ENCODE measurements at places on chromosomes 3 and 15. TPM values are rescaled to one million over a fixed set of nuclear protein-coding genes. Genes with fewer than 3 reads are reported as not detected.

C2CD4A gene
- not detected for total RNA-seq

GRCh38 chr15:43872416-43873020 is 45.7 kb downstream of the WDR76 start:
- H3K4me1 ChIP-seq = no peaks in the 10 kb centered on the region
- H3K27ac ChIP-seq = no peak overlapping the region
- peaks cover 10% of the 10 kb centered on the region for H3K36me3 ChIP-seq
- DNase-seq = peak; percentile 82
- no peaks in the 10 kb centered on the region for H3K27me3 ChIP-seq
- H3K4me3 ChIP-seq = no peak overlapping the region

DNA sequence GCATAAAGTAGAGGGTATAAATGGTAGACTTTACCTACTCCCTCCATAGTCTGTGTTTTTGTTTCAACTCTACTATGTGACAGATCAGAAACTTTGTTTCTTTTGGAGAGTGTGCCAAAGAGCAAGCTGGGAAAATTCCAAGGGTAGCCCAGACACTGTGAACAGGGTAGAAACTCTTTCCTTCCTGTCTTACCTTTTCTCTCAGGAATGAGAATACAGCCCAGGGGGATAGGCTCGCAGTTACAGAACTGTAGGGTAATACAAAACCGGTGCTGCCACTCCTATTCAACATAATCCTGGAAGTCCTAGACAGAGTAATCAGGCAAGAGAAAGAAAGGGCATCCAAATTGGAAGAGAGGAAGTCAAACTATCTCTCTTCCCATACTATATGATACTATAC is 256.3 kb downstream of the CPNE4 start:
- no peaks in the 10 kb centered on the region for H3K27me3 ChIP-seq
- DNase-seq = no peak
- H3K27ac ChIP-seq = no peak overlapping the region
- no peaks in the 10 kb centered on the region for H3K36me3 ChIP-seq
- H3K4me3 ChIP-seq = no peak overlapping the region

GRCh38 chr3:43178891-43179366 is 73.0 kb upstream of the POMGNT2 start:
- H3K27ac ChIP-seq = no peak overlapping the region
- H3K36me3 ChIP-seq = no peaks in the 10 kb centered on the region
- no peaks in the 10 kb centered on the region for H3K4me1 ChIP-seq

- H3K4me3 ChIP-seq = peak overlapping the region; percentile 98
- no peaks in the 10 kb centered on the region for H3K27me3 ChIP-seq
- H3K4me1 ChIP-seq = no peaks in the 10 kb centered on the region
- peaks cover 37% of the 10 kb centered on the region for H3K36me3 ChIP-seq
- peak; percentile 73 for DNase-seq
- peak overlapping the region; percentile 98 for H3K27ac ChIP-seq
Measured at GRCh38 chr3:40309925-40310695, 603 bp downstream of the EIF1B start.

MKRN3 gene
- total RNA-seq = not detected

- H3K36me3 ChIP-seq = no peaks in the 10 kb centered on the region
- H3K4me3 ChIP-seq = no peak overlapping the region
- H3K27ac ChIP-seq = no peak overlapping the region
Measured at GRCh38 chr3:192923731-192924130, 6.1 kb upstream of the MB21D2 start.

GRCh38 chr3:150972366-150973071 is at the start of gene CLRN1:
Gene CLRN1 (minus strand): TSS chr3:150972727. CDS start chr3:150972708, 19 bp downstream.
- no peaks in the 10 kb centered on the region for H3K27me3 ChIP-seq
- DNase-seq = peak; percentile 55
- H3K36me3 ChIP-seq = no peaks in the 10 kb centered on the region
- peaks cover 11% of the 10 kb centered on the region for H3K4me1 ChIP-seq
- H3K4me3 ChIP-seq = no peak within 1 kb of the TSS

DNA sequence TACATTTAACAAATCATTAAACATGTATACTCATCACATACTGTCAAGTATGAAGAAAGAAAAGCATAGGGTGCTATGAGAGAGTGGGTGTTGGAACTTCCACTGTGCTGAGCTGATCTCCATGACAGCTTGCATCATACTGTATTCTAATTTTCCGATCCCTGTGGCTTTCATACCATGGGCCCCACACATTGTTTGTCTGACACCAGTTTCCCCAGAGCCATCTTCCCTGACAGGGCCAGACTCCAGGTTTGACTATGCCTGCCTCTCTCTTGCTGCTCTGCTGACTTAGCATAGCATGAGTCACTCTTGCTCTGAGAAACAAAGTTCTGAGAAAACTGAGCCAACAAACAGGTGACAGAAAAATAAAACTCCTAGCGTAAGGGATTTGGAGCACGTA is 37.0 kb upstream of the CASR start:
- H3K27me3 ChIP-seq = no peaks in the 10 kb centered on the region
- H3K36me3 ChIP-seq = no peaks in the 10 kb centered on the region
- DNase-seq = no peak
- no peak overlapping the region for H3K4me3 ChIP-seq
- H3K4me1 ChIP-seq = no peaks in the 10 kb centered on the region

DNA sequence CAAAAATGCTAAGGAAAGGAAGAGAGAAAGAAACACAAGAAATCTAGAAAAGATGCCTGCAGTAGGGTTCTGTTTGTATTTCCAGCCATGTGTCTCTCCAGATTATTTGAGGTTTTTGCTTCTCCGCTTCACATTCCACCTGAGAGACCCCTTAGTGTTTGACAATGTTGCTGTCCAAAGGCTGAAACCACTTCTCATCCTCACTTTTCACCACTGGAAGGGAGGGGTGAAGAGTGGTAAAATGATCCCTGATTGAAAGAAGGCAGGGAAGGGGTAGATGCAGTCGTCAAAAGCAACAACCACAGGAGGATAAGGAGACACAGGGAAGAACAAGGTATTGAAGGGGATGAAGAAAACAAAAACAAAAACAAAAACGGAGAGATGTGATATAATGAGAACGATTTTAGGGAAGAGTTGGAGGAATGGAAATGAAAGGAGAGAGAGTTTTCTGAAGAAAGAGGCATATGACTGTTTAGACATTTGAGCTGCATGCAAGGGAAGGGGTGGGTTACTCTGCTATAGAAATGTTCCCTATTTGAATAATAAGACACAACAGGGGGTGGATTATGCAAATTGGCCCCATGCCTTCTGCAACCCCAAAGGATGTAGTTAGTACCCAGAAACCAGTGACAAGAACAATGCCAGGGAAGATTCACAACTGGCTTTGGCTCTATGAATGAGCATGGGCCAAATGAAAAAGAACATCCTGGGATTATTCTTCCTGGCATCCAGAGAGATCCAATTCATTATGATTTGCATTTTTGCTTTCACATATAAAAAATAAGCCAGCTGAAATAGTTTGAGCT is 235.9 kb downstream of the GAP43 start:
- DNase-seq = peak; percentile 67
- H3K4me3 ChIP-seq = no peak overlapping the region
- H3K27me3 ChIP-seq = no peaks in the 10 kb centered on the region
- no peak overlapping the region for H3K27ac ChIP-seq
- no peaks in the 10 kb centered on the region for H3K36me3 ChIP-seq

GRCh38 chr3:150635526-150635925 is 32.4 kb downstream of the SELENOT start:
- H3K27me3 ChIP-seq = no peaks in the 10 kb centered on the region
- H3K4me3 ChIP-seq = no peak overlapping the region
- H3K4me1 ChIP-seq = peaks cover 17% of the 10 kb centered on the region
- peaks cover 11% of the 10 kb centered on the region for H3K36me3 ChIP-seq
- no peak overlapping the region for H3K27ac ChIP-seq

GRCh38 chr15:41661518-41662225 is 1.5 kb downstream of the MGA start:
- peaks cover 20% of the 10 kb centered on the region for H3K27me3 ChIP-seq
- H3K36me3 ChIP-seq = no peaks in the 10 kb centered on the region
- H3K4me1 ChIP-seq = no peaks in the 10 kb centered on the region

DNA sequence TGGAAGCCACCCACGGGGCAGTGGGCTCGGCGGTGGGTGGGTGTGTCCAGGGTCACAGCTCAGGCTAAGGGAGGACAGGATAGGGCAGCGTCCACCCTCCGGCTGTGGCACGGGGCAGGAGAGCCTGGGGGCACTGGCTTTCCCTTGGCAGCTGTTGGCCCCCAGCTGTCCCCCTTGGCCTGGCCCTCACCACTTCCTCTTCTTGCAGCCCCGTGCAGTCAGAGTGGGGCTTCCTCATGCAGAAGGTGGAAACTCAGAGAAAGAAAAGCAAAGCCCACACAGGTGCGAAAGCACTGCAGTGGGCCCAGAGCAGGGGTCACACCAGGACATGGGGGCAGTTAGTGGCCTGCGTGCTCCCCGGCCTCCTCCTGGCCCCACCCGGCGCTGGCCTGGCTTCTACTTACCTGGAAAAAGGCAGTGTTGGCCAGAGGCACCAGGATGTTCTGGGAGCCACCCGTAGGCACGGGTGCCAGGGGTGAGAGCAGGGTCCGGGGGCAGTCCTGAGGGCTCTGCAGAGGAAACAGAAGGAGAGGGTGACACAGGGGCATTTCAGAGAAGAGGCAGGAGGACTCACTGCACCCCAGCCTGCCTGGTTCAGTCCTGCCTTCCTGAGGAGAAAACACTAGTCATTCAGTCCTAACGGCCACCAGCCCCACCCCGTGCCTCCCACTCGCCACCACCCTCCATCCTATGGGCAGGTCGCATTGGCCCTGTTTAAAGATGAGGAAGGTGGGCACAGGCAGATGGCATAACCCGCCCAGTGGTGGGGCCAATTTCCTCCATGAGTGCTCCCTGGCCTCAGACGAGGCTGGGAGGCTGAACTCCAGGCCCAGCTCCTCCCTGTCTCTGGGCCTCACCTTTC is 28.3 kb downstream of the PLXND1 start:
- H3K4me1 ChIP-seq = peaks cover 3% of the 10 kb centered on the region
- no peaks in the 10 kb centered on the region for H3K27me3 ChIP-seq
- DNase-seq = no peak
- no peak overlapping the region for H3K27ac ChIP-seq

NR2E3 gene
- total RNA-seq = 1.1 TPM

DNA sequence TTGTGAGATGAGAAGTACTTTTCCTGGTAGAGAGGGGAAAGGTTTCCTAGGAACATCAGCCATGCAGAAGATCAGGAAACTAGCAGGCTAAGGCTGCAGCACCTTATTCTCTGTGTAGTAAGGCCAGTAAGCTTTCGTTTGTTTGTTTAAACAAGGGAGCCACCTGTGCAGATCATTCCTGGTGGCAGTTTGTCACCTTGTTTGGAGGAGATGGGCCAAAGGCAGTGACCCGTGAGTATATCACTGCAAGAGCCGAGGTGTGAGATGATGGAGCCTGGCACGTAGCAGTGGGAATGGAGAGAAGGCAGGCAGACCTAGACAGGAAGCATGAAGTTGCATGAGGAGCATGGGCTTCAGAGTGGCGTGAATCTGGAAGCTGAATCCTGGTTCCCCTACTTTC is 19.6 kb downstream of the ATG7 start:
- DNase-seq = no peak
- H3K36me3 ChIP-seq = peaks cover 7% of the 10 kb centered on the region
- no peaks in the 10 kb centered on the region for H3K4me1 ChIP-seq
- H3K4me3 ChIP-seq = no peak overlapping the region
- H3K27me3 ChIP-seq = no peaks in the 10 kb centered on the region

TEX9 gene
- total RNA-seq = 8.2 TPM

GRCh38 chr3:72011485-72011884 is 226.5 kb upstream of the PROK2 start:
- H3K27ac ChIP-seq = no peak overlapping the region
- H3K36me3 ChIP-seq = no peaks in the 10 kb centered on the region
- no peaks in the 10 kb centered on the region for H3K4me1 ChIP-seq
- no peaks in the 10 kb centered on the region for H3K27me3 ChIP-seq

SNTN gene
- not detected for total RNA-seq

GRCh38 chr3:42425736-42426407 is 15.5 kb upstream of the LYZL4 start:
- no peaks in the 10 kb centered on the region for H3K27me3 ChIP-seq
- H3K4me1 ChIP-seq = no peaks in the 10 kb centered on the region
- no peaks in the 10 kb centered on the region for H3K36me3 ChIP-seq
- no peak for DNase-seq
- H3K4me3 ChIP-seq = no peak overlapping the region
- no peak overlapping the region for H3K27ac ChIP-seq

SMCO1 gene
- not detected for total RNA-seq

DNA sequence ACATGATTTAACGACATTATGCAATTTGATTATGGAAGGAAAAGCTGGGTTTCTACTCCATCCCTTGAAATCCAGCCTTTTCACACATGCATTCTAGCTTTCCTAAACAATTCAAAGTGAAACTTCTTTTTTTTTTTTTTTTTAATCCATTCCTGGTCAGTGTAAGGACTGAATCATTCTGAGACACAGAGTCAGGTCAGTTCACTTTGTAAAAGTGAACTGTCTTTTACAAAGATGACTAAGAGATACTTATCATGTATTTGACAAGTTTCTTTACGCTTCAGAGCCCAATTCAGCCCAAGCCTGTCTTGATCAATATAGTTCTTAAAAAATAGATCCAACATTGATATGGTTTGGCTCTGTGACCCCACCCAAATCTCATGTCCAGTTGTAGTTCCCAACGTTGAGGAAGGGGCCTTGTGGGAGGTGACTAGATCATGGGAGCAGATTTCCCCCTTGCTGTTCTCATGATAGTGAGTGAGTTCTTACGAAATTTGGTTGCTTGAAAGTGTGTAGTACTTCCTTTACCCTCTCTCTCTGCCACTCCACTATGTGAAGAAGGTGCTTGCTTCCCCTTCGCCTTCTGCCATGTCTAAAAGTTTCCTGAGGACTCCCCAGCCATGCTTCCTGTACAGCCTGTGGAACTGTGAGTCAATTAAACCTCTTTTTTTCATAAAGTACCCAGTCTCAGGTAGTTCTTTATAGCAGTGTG is 345.6 kb upstream of the THBS1 start:
- no peak overlapping the region for H3K27ac ChIP-seq
- H3K4me1 ChIP-seq = no peaks in the 10 kb centered on the region
- no peaks in the 10 kb centered on the region for H3K27me3 ChIP-seq
- H3K4me3 ChIP-seq = no peak overlapping the region
- no peaks in the 10 kb centered on the region for H3K36me3 ChIP-seq
- no peak for DNase-seq

PCOLCE2 gene
- total RNA-seq = 18.0 TPM

- no peaks in the 10 kb centered on the region for H3K36me3 ChIP-seq
- no peak overlapping the region for H3K4me3 ChIP-seq
- peaks cover 20% of the 10 kb centered on the region for H3K4me1 ChIP-seq
Measured at GRCh38 chr15:66095871-66096687, 157.5 kb downstream of the MEGF11 start.

GRCh38 chr3:128307029-128307633 is 153.8 kb downstream of the EEFSEC start:
- no peaks in the 10 kb centered on the region for H3K36me3 ChIP-seq
- no peaks in the 10 kb centered on the region for H3K27me3 ChIP-seq

ATOSA gene
- total RNA-seq = 27.8 TPM

- no peaks in the 10 kb centered on the region for H3K27me3 ChIP-seq
- no peak for DNase-seq
- H3K36me3 ChIP-seq = peaks cover 41% of the 10 kb centered on the region
- H3K27ac ChIP-seq = no peak overlapping the region
- H3K4me3 ChIP-seq = no peak overlapping the region
Measured at GRCh38 chr3:32872487-32873382, 54.9 kb downstream of the TRIM71 start.

- H3K36me3 ChIP-seq = peaks cover 16% of the 10 kb centered on the region
- no peaks in the 10 kb centered on the region for H3K27me3 ChIP-seq
- no peak overlapping the region for H3K4me3 ChIP-seq
- no peak overlapping the region for H3K27ac ChIP-seq
Measured at GRCh38 chr15:65069179-65069578, 1.4 kb upstream of the RASL12 start.

Measured in endodermal cell (in vitro differentiated cells).